ENCODE measurements at places on chromosomes 13 and 19.
A peak's percentile ranks its signal among the peaks of the same experiment; 100 is the strongest.

GRCh38 chr13:45198041-45198440 lies 2.8 kb downstream of the KCTD4 start:
- no peak for DNase-seq

DNA sequence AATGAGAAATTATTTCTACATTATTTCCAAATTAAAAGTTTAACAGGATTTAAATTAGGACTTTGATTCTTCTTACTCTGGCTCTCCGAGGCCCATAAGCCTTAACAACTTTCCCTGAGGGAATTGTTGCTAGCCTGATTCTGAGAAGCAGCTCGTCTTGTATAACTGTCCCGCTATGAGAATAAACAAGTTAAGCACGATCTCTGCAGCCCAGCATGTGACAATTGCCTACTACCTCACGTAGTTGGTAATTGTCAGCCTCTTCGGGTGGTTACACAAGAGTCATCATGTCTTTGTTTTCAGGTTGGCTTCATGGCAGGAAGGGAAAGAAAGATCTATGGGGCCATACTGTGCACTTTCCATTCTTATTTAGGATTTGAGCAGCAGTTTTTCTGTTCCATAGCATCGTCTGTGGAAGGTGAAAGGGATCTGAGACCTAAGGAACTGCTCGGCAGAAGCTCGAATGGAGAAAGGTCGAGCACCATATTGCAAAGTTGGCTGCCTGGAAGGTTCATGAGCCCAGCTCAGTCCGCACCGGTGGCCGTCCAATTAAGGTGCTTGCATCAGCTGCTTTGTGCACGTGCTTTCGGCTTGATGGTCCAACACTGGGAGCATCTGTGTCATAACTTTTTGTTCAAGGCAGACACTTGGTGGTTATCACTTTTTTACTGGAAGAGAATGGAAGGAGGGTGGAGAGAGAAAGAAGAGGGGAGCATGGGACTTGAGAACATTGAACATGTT lies 1.8 kb upstream of the STARD13 start:
- no peak for DNase-seq

GRCh38 chr19:40995355-40995754 lies 4.3 kb downstream of the CYP2B6 start:
- no peak for DNase-seq

GRCh38 chr13:60931858-60932546 lies 483.6 kb downstream of the PCDH20 start:
- no peak for DNase-seq

- DNase-seq: no peak
Observed at GRCh38 chr13:110092831-110093247, 214.1 kb downstream of the COL4A1 start.

- DNase-seq: no peak
Observed at GRCh38 chr13:32001154-32001768, 30.3 kb upstream of the FRY start.

GRCh38 chr19:17584132-17584531 lies 28.7 kb downstream of the COLGALT1 start:
- no peak for DNase-seq

- DNase-seq: no peak
Observed at GRCh38 chr19:29665826-29666577, 741 bp downstream of the PLEKHF1 start.

DNA sequence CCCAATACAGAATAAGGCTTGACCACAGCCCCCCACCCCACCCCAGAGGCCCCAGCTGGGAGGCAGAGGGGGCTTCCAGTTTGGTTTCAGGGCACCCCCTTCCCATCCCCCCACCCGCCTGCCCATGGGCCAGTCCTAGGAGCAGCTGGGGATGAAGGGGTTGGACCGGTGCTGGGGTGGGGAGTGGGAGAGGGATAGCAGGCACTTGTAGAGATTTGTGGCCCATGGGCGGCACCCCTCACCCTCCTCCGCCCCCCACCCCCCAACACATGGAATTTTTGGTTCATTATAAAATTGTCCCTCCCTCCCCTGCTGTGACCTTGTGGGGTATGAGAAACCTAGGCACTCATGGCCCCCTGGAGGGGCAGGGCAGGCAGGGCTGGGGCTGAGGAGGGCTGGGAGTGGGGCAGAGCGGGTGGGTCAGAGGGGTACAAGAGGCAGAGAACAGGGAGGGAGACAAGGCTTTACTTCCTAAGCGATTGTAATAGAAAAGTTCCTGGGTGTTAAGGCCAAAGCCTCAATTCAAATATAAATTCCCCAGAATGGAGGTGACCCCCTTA lies 5.3 kb upstream of the GSK3A start:
- DNase-seq: no peak

DNA sequence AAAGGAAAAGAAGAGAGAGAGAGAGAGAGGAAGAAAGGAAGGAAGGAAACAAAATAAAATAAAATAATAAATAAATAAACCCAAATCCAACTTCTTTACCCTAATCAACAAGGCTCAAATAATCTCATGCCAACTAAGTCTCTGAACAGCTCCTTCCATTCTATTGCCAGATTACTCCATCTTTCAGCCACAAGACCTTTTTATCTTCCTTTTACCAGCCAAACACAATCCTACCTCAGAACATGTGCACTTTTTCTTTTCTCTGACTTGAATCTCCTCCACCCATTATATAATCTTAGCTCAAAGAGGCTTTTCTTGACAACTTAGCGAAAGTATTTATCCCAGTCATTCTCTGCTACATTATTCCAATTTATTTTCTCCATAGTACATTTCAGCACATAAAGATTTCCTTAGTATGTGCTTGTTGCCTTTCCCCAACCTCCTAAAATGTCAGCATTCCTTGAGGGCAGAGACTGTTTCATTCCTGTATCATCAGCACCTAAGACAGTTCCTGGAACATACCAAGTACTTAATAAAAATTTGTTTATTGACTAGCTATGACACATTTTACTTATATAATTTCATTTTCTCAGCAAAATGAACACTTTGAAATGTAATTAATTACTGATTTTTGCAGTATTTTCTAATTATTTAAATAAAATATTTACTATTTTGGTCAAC lies 33.5 kb upstream of the USPL1 start:
- DNase-seq: no peak

DNA sequence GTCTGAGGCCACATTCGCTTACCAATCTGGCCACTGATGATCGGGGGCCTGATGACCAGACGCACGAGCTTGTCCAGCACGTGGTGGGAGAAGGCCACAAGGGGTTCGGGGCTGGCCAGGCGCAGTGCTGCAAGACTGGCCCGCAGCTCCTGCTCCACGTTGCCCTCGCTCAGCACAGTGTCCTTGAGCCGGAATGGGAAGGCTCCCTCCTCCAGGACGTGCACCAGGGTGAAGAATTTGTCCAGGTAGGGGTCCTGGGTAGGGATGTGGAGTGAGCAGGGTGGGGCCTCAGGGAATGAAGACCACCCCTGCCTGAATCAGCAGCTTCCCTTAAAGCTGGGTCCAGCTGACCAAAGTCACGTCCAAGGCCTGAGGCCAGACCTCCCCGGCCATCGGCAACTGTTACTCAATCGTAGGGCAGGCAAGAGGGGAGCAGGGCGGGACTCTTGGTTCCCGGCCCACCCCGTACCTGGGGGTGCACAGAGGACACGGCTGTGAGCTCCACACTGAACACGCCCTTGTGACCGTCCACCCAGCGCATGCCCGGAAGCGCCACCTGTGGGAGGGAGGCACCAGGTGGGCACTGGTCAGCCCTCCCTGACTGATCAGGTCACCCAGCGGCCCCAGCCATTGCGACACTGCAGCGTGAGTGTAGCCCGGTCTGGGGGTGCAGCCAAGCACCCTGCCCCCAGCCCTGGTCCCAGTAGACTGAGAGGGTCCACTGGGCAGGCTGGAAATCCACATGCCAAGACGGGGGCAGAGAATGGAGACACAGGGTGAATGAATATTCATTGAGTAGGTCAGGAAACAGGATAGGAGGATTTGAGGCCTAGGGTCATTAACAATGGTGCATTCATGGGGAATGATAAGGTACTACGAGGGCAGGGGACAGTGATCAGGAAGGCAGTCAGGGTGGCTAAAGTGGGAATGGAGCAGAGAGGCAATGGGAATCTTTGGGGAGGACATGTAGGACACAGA lies 2.8 kb upstream of the ANGPTL8 start:
- DNase-seq: no peak

DNA sequence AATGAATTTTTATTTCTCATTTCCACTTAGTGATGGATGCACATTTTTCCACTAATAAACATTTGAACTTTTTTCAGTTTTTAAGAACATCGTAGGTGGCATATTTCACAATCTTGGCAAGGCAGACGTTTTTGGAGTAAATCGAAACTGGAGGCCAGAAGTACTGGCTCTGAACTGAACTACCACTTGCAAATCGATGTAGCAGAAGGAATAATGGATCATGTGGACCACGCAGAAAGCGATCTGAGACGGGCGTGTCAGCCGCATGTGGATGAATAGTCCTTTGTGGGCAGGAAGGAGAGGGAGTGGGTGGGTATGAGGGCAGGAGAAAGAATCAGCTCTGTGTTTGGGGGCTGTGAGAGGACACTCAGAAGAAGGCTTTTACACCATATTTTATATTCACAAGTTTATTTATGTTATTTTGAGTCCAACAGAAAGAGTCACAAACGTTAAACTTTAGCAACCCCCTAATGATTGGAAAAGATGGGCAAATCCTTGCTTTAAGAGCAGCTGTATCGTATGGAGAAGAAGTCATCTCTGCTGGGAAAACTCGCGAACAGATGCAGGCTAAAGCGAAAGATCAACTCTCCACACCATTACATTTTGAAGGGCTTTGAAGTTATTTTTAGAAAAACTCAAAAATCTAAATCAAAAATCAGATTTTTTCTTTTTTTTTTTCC lies 90.5 kb downstream of the COL4A2 start:
- peak; percentile 73 for DNase-seq

All from midbrain (tissue), 1 donor.